ENCODE measurements at places on chromosomes 2 and 18.
A peak's percentile ranks its signal among the peaks of the same experiment; 100 is the strongest.

GRCh38 chr2:234887195-234887594 is 64.6 kb upstream of the SH3BP4 start:
- no peak for DNase-seq

- no peak for DNase-seq
These were observed 233.2 kb downstream of the TCF4 start for GRCh38 chr18:55354795-55355194.

DNA sequence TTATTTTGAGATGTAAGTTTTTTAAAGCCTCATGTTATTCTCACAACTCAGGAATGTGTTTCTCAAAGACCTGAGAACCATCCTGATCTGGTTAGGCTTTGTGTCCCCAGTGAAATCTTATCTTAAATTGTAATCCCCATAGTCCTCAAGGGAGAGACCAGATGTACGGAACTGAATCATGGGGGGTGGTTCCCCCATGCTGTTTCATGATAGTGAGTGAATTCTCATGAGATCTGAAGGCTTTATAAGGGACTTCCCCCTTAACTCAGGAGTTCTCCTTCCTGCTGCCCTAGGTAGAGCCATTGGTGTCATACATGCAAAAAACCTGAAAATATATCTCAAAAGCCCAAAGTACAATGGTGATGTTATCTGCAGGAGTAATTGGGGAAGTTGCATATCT is 836.7 kb downstream of the CBLN2 start:
- no peak for DNase-seq

- no peak for DNase-seq
These were observed 60.8 kb downstream of the ST3GAL5 start for GRCh38 chr2:85827879-85828569.

GRCh38 chr2:21038403-21039073 is 5.3 kb downstream of the APOB start:
- peak; percentile 69 for DNase-seq

- DNase-seq, result no peak
These were observed 31.5 kb downstream of the CTIF start for GRCh38 chr18:48570313-48570712.

- DNase-seq, result no peak
These were observed 53.3 kb upstream of the CXCR4 start for GRCh38 chr2:136171223-136171622.

- no peak for DNase-seq
These were observed 68.5 kb downstream of the CTIF start for GRCh38 chr18:48607056-48607984.

GRCh38 chr18:68604256-68604655 is 110.7 kb downstream of the TMX3 start:
- no peak for DNase-seq

- no peak for DNase-seq
These were observed 126.4 kb downstream of the HRH4 start for GRCh38 chr18:24586662-24587360.

GRCh38 chr2:74653589-74653984 is 460 bp upstream of the SEMA4F start:
- no peak for DNase-seq

DNA sequence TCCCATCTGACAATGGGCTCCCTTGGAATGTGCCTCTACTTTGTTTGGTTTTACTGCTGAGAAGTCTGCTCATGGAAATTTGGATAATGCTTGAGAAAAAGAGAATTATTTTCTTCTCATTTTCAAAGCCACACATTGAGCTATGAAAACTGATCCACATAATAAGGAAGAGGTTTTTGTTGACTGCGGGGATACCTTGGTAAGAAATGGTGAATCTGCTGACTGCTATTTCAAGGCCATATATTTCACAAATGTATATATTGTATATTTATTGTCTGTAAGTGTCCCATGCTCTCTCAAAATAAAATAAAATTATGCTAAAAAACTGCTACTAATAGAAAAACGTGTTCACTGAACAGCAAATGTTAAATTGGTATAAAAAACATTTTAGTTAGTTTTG is 15.1 kb downstream of the SH3YL1 start:
- no peak for DNase-seq

DNA sequence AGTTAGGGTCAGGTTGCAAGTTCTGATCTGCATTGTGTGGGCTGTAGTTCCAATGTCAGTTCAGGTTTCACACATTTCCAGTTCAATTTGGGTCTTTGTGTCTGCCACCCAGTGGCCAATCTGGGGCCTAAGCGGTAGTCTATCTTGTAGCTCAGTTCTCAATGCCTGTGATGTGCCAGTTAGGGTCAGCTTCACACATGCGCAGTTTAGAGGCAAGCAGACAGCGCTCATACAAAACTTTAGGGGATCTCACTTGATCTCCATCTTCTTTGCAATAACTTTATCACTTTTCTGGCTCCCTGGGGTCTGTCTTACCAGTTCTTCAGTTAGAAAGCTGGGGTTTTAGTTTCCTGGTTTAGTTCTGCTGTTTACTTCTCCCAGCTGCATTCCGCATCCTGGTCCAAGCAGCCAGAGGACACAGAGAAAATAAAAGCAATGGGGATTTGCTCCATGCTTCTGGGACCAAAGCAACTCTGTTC is 11.0 kb upstream of the ZNF24 start:
- DNase-seq, result peak; percentile 82

GRCh38 chr2:201139836-201140604 is 24.1 kb downstream of the CFLAR start:
- no peak for DNase-seq

DNA sequence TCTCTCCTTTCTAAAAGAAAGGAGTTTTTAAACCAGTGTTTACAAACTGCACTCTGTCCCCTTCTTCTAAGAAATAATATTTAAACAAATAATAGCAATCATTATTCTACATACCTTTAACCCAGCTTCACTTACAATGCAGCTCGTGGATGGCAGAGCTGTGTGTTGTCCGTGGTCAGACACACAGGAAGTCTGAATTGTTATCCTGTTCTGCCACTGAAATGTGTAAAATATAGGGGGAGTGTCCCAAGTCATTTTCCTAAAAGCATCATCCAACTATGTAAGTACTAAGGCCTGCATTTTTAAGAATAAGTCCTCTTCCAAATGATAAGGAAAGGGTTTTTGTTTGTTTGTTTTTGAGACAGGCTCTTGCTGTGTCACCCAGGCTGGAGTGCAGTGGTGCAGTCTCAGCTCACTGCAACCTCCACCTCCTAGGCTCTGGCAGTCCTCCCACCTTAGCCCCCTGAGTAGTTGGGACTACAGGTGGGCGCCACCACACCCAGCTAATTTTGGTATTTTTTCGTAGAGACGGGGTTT is 2.7 kb upstream of the PPP4R1 start:
- no peak for DNase-seq

DNA sequence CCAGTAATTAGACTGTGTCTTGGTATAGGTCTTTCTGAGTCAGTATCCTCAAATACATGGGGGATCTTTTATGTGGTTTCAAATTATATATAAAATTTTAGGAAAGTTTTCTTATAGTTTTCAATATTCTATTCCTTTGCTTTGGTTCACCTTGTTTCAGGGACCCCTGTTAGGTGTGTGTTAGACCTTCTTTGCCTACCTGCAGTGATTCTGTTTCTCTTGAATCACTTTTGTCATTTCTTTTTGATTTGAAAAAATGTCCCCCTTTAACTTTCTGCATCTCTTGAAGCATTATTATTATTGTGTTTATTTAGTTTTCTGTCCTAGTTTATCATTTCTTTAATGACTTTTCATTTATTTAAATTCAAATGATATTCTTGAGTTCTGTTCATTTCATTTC is 98.7 kb downstream of the FHOD3 start:
- no peak for DNase-seq

- no peak for DNase-seq
These were observed 126.2 kb downstream of the TWIST2 start for GRCh38 chr2:238974081-238974480.

DNA sequence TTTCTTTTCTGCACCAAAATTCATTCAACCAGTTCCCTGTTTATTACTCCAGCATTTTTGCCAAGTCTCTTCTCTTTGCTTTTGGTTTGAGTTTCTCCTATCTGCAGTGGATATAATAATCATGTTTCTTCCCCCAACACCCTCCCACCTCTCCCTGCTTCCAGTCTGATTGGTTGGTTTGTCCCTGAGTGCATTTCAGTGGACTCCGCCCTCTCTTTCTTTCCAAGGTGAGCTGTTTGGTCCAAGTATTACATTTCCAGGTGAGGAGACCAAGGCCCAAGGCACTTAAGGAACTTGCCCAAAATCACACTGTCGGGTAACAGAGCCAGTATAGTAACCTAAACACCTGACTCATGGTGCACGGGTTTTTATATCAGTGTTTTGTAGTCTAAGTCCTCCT is 17.7 kb downstream of the MRO start:
- DNase-seq, result no peak

DNA sequence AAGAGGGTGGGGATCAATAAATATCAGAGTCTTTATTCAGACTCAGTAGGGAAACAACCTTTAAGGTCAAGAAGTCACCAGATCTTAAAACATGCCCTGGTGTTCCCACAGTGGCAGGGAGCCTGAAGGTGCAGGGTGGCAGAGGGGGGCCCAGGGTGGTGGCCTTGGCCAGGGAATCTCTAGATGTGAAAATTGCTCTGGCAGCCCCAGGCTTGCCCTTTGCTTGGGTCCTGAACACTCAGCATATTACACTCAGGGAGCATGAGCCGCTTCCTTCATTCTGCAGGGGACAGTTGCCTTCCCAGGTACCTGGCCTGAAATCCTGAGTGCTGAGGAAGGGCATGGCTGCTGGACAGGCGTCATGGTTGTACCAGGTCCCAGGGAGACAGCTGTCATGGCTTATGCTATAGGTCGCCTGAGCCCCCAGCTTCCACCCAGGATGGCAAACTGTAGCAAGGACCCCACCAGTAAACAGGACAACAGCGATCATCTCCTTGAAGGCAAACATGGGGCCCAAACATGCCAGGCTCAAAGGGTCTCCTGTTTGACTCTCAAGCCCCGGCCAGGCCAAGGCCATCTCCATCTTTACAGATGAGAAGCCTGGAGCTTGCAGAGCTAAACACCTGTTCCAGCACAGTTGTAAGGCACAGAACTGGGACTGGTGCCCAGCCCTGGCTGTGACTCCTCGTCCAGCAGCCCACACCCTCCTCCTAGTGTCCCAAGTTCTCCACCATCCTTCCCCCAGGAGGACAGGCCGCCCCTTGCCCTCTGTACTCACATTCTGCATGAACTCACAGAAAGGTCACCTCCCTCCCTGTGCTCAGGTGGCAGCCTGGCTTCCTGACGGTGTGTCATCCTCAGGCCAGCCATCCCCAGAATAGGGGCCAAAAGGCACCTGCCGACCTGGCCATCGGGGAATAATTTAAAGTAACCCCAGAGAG is 14.6 kb downstream of the ABCG8 start:
- no peak for DNase-seq

GRCh38 chr2:24158131-24158530 is 16.7 kb upstream of the FAM228A start:
- no peak for DNase-seq

DNA sequence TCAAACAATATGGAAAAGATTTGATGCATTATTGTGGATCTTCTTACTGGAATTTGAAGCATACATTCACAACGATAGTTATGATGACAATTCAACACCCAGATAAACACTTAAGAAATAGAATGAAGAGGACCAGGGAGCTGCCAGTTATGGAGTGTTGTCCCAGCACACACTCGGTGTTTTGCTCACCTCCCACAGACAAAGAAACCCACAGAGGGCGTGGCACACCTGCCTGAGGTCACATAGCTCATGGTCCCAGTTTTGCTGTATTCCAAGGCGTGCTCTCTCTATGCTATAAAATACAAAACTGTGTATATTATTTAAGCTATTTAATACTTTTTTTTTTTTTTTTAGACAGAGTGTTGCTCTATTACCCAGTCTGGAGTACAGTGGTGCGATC is 31.1 kb downstream of the EFR3B start:
- DNase-seq, result no peak

DNA sequence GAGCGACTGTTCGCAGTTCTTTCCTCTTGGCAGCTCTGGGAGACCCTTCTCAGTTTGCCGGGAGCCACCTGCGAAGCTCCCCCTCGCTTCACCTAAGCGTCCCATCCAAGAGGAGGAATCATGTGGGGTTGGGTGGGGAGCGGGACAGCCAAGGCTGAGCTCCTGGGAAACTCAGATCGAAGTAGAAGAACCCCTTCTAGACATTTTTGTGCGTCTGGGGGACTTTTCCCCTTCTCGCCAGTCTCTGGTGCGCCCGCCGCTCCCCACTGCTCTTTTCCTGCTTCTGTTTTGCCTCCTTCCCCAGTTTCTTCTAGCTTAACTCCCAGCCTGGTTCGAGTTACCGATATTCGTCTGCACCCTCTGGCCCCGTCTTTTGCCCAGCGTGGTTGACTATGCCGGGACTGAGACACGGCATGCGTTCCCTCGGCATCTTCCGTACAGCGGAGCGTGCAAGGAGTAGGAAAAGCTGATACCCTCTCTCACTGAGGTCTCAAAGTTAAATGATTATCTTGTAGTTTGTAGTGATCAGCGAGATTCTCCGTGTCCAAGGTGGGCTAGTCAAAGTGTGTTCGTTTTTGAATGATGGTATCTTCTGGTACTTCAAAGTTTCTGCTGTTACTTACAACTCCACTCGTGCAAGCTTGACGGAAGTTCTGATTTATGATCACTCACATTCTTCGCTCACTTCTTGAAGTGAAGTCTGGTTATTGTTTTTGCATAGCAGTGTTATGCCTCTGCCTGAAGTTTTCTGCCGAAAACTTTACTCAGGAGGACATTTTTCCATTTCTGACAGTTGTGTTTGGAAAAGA is 664 bp downstream of the CAMKMT start:
- peak; percentile 77 for DNase-seq

DNA sequence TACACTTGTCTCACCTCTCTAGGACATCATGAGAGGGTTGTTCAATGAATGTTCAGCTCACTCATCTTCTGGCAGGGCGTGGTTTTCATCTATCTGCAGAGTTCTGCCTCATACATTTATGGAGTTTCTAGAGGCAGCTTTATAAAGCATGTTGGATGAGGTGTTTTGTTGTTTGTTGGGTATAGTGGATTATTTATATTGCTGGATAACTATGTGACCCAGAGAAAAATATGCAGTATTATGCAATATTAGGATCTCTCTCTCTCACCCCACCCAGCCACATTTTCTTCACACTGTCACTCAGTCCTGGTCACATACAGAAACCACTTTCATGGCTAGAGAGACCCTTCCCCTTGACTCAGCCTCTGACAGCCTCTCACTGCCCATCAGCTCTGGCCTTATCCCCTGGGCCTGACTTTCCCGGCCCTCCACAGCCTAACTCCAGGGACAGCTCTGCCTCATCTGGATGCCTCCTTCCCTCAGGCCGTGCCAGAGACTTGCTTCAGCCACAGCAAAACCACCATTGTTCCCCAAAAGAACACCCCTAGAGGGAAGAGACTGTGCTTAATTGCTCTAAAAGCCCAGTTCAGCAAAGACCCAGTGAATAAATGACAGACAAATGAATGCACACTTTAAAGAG is 260.3 kb downstream of the MYCN start:
- no peak for DNase-seq

DNA sequence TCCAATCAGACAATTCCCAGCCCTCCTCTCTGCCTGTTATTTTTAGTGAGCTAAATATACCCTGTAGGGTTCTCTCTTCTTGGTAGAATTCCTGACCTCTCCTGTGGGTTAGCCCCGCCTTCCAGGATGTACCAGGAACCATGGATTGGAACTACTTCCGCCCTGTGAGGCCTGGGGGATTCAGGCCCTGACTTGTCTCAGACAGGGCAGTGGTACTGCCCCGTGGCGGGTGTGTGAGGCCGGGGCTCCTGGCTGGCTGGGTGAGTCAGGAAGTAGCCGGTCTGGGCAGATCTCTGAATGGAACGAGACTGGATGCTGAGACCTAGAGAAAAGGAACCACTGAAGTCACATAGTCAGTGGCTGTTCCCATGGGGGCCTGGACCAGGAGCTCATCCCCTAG is 50.5 kb downstream of the DYSF start:
- DNase-seq, result no peak

- DNase-seq, result no peak
These were observed 211.0 kb downstream of the MCFD2 start for GRCh38 chr2:46704593-46704992.

GRCh38 chr18:23838233-23838632 is 149.0 kb downstream of the LAMA3 start:
- DNase-seq, result no peak
